ENCODE measurements at places on chromosomes 3 and 15.

DNA sequence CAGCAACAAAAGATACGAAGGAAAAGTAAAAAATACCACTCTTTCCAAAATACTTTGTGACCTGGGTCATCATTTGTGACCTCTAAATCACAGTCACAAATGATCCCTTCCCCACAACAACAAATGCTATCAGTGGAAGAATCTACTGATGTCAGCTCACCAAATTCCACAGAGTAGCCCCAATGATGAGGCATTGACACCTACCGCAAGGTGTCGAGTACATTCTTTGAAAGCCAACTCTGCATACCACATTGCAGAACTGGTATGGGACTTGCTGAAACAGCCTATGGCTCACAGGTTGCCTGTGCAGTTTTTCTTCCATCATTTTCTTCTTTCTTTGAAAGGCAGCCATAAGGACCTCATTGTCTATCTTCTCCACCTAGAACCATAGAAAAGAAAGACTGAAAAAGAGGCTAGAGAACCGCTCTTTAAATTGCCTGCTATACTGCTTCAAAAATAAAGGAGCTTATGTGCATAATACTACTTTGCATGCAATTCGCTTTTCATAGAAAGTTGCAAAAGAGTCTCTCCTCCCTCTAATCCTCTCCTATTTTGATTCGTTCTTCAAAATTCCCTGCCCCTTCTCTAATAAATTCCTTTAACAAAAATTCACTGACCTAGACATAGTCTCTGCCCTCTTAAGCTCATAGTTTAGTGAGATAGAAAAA is 21.4 kb upstream of the KPNA1 start:
- no peak for DNase-seq

DNA sequence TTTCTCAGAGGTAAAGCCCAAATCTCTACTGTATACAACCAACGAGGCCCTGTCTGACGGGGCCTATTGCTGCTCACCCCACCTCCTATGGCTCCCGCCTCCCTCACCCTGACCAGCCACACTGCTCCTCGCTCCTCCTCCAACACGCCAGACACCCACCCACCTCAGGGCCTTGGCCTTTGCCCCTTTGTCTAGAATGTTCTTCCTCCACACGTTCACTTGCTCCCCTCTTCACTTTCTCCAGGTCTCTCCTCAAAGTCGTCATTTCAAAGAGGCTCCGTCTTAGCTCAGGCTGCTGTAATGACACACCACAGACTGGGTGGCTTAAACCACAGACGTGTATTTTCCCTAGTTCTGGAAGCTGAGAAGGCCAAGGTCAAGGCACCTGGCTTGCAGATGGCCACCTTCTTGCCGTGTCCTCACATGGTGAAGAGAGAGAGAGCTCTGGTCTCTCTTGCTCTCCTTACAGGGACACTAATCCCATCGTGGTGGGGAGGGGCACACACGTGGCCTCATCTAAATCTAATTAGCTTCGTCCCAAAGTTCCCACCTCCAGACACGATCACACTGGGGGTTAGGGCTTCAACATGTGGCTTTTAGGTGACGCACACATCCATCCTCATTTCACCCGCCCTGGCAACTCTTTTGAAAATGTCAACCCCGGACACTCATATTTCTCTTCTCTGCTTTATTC is 98.2 kb downstream of the TLE3 start:
- DNase-seq = no peak

GRCh38 chr3:187107989-187108388 is 31.3 kb downstream of the RPL39L start:
- no peak for DNase-seq

DNA sequence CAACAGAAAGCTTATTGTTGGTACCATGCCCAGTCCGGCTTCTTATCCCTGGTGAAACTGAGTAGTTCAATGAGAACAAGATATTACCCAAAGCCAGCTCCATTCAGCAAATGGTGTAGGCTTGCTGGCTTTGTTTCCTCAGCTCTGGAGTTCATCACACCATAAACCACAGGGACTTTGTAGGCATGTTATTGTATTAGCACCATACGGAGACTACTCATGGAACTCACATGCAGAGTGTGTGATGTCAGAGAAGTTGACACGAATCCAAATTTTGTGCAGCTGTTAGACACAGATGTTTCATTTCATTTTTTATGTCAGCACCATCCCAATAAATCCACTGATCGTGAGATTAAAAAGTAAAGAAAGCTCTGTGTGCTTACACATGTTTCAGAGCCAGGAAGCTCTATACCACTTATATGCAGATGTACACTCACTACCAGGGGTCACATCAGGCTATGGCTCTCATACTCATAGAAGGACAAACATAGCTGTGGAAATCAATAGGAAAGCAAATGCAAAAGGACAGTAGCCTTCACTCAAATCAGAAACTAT is 63.4 kb upstream of the LEKR1 start:
- DNase-seq = peak; percentile 95

- DNase-seq = peak; percentile 8
Observed at GRCh38 chr3:21055015-21055414, 696.0 kb downstream of the ZNF385D start.

DNA sequence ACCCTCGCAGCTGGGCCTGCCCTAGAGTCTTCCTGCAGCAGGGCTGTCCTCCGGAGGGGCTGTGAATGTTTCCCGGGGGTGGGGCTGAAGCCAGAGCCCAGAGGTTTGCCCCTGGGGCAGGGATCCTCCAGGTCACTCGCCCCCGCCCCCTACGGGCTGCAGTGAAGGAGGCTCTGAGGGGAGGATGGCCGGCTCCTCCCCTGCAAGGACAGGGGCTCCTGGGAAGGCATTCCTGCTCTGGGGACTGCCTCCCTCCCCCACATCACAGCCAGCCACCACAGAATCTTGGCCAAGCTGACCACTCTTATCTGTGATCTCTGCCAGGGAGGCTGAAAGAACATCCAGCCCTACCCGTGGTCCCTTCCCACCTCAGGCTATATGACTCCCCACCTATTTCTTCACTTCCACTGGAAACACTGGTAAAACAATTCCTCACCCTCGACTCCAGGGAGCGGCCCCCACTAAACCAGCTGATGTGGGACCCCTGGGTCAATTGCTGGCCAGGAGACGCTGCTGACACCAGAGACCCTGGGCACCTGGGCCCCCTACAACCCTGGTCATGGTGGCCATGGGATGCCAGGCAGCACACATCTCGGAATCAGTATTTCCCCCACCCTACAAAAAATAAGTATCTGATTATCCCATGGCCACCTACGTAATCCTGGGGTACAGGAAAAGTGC is 66.0 kb downstream of the HMCES start:
- DNase-seq = no peak

GRCh38 chr3:113287111-113287802 is 75.9 kb downstream of the BOC start:
- peak; percentile 61 for DNase-seq

- peak; percentile 100 for DNase-seq
Observed at GRCh38 chr3:120160050-120160449, 65.8 kb upstream of the GSK3B start.

GRCh38 chr15:88493844-88494243 is 26.3 kb downstream of the MRPS11 start:
- no peak for DNase-seq

GRCh38 chr3:177694316-177694715 is 497.0 kb upstream of the TBL1XR1 start:
- peak; percentile 52 for DNase-seq

- peak; percentile 55 for DNase-seq
Observed at GRCh38 chr15:37981775-37982174, 47.3 kb downstream of the TMCO5A start.

DNA sequence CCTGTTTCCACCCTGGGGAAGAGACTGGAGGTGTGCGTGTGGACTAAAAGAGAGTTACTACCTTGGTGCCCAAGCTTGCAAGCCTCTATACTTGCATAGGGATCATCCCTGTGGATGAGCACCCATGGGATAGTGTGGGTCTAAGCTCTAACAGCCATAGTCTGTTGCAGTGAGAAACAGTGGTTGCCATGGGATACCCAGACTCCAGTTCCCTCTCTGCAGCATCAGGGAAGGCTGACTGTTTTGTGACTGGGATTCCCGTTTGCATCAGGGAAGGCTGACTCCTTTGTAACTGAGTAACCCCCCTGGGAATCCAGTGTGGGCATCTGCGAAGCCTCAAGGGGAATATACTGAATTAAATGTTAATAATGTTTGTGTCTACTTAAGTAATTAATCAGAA is 196.1 kb downstream of the ZNF621 start:
- no peak for DNase-seq

GRCh38 chr3:106030627-106030963 is 161.8 kb upstream of the CBLB start:
- DNase-seq = peak; percentile 49

DNA sequence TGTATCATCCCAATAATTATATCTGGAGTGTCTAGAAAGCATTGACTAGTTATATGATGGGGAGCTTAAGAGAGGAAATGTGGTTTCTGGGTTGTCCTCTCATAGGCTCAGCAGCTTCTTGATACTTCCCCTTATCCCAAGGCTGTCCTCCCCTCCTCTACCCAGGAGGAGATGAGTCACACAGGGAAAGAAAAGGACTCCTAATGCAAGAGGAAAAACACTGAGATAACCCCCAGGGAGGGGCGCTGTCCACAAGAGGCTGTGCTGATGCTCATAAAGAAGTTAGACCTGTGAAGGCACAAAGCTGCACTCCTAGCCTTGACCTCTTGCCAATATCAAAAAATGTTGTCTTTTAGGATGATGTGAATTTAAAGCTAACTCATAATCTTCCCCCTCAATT is 28.8 kb upstream of the GYG1 start:
- peak; percentile 75 for DNase-seq

GRCh38 chr3:148999806-149000205 is 8.5 kb downstream of the GYG1 start:
- DNase-seq = no peak

- DNase-seq = no peak
Observed at GRCh38 chr3:49134471-49135265, 1.8 kb upstream of the LAMB2 start.

- DNase-seq = peak; percentile 70
Observed at GRCh38 chr3:155281912-155282311, 11.6 kb downstream of the STRIT1 start.

DNA sequence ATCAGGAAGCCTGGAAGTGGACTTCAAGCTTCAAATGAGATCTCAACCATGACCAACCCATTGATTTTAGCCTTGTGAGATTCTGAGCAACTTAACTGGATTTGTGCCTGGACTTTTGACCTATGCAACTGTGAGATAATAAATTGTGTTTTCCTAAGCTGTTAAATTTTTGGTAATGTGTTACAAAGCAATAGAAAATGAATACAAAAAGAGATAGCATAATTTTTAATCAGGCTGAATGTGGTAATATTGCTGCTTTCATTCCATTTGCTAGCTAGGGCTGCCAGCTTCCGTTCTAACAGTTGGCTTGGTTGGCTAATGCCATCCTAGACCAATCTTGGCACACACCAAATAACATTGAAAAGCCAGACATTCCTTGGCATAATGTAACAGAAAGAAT is 12.2 kb downstream of the PROS1 start:
- DNase-seq = no peak

DNA sequence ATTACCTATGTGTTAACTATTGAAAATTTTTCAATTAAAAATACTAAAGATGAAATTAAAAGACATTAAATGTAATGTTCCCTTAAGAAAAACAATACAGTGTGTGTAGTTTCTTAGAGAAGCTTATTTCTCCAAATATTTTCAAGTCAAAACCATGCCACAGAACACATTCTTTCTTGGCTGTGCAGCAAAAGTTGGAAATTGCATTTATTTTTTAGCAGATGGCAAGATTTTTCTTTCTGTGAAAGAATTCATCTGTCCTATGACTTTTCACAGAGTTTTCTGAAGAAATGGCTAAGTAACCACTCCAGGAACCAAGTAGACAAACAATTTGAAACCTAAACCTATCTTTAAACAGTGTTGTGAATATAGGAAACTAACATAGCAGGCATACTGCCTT is 47.2 kb downstream of the IMPG2 start:
- DNase-seq = no peak

DNA sequence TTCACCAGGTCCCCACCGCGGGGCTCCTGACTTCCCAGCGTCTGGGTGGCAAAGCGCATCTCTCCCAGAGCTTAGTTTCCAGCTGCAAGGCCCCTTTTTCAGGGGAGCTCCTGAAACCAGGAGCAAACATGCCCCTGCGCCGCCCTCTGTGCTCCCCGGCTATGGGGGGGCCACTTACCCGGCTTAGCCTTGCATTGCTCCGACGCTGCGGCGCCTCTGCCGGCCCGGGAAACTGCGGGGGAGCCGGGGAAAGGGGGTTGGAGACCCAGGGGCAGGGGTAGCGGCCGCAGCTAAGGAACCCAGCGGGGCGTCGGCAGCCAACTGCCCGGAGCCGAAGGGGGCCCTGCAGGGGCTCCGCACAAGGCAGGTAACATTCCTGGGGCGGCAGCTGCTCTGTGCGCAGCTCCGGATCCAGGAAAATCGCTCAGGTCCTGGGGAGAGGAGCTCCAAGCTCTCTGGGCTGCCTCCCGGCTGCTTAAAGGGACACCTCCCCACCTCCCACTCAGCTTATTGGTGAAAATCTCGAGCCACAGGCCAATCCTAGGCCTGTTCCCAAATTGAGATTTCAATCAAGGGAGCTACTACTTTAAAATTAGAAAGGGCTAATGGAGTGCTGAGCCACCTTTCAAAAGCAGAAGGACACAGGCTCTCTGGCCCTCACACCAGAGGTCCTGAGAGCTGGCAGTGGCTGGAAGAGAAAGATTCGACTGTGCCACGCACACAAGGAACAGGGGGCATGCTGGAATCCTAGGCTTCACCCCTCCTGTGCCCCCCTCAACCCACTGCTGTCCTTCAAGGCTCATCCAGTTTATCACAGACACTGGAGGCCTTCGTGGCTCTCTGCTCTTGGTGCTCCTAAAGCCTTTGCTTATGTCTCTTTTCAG is 42.7 kb upstream of the PRICKLE2 start:
- peak; percentile 81 for DNase-seq

All from fibroblast of skin of abdomen (primary cell).